ENCODE measurements at places on chromosomes 3 and 15. TPM values are rescaled to one million over a fixed set of nuclear protein-coding genes. Genes with fewer than 3 reads are reported as not detected.

Gene PSTPIP1
- 1.2 TPM for total RNA-seq

- H3K27me3 ChIP-seq, result no peaks in the 10 kb centered on the region
- H3K36me3 ChIP-seq, result no peaks in the 10 kb centered on the region
- H3K4me1 ChIP-seq, result peaks cover 11% of the 10 kb centered on the region
- no peak overlapping the region for H3K27ac ChIP-seq
Measured at GRCh38 chr3:98645039-98645438, 51.6 kb upstream of the CPOX start.

Gene SCN5A
- not detected for total RNA-seq

Gene PLXND1
- total RNA-seq, result 5.6 TPM

DNA sequence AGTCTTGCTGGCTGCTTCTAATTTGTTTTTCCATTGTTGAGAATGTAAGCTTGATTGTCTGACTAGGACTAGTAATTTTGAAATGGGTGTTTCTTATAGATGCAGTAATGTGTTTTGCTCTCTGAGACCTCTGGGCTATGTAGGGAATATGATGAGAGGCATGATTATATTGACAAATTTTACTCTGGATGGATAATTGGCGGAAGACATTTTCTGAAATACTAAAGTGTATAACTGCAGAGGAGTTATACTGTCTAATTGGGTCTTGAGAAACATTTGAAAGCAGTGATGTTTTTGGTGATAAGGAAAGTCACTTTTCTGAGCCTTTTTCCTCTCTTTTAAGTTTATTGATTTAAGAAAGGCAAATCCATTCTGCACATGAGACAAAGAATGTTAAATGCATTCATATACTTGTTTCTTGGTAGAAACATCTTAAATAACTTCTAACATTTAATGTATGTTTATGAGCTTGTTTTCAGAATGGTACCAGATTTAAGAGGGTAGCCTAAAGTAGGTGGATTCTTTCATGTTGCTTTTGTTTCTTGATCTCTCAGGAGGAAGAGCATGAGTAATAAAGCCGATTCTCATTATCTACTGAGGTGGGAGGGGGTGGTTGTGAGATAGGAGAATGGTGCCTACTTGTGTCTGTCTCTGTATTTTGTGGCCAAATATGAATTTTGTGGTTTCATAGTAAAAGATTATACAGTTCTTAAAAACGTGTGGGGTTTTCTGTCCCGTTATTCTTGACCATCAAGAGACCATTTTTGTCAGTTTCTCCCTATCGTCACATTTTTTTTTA lies 2.0 kb downstream of the ATP2C1 start:
- H3K4me3 ChIP-seq, result peak overlapping the region; percentile 83
- H3K27me3 ChIP-seq, result no peaks in the 10 kb centered on the region
- peak overlapping the region; percentile 98 for H3K27ac ChIP-seq
- no peak for DNase-seq
- H3K36me3 ChIP-seq, result no peaks in the 10 kb centered on the region

GRCh38 chr3:22117751-22118346 lies 366.8 kb upstream of the ZNF385D start:
- no peak overlapping the region for H3K27ac ChIP-seq
- no peaks in the 10 kb centered on the region for H3K27me3 ChIP-seq
- H3K4me1 ChIP-seq, result peaks cover 17% of the 10 kb centered on the region
- no peaks in the 10 kb centered on the region for H3K36me3 ChIP-seq
- H3K4me3 ChIP-seq, result no peak overlapping the region

GRCh38 chr15:52391069-52391468 lies 95.5 kb upstream of the MYO5C start:
- no peaks in the 10 kb centered on the region for H3K27me3 ChIP-seq
- peaks cover 6% of the 10 kb centered on the region for H3K4me1 ChIP-seq
- DNase-seq, result no peak

DNA sequence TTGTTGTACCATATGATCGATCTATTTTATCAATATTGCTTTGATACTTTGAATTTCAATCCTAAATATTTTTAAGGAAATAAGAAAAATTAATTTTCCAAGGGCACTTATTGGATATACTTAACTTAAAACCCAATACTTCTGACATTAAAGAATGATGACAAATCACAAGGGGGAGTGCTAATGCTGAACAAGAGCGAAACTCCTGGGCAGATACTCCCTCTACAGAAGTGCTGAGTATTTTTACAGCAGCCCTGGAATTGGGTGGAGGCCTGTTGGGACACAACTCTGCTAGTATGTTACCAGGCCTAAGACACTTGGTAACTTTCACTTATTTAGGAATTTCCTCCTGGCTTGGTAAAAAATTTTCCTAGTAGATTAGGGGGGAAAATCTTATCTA lies 46.2 kb downstream of the DENND6A start:
- peaks cover 74% of the 10 kb centered on the region for H3K36me3 ChIP-seq
- no peaks in the 10 kb centered on the region for H3K27me3 ChIP-seq
- peak overlapping the region; percentile 80 for H3K27ac ChIP-seq
- no peak overlapping the region for H3K4me3 ChIP-seq
- peak; percentile 36 for DNase-seq
- H3K4me1 ChIP-seq, result peaks cover 10% of the 10 kb centered on the region

DNA sequence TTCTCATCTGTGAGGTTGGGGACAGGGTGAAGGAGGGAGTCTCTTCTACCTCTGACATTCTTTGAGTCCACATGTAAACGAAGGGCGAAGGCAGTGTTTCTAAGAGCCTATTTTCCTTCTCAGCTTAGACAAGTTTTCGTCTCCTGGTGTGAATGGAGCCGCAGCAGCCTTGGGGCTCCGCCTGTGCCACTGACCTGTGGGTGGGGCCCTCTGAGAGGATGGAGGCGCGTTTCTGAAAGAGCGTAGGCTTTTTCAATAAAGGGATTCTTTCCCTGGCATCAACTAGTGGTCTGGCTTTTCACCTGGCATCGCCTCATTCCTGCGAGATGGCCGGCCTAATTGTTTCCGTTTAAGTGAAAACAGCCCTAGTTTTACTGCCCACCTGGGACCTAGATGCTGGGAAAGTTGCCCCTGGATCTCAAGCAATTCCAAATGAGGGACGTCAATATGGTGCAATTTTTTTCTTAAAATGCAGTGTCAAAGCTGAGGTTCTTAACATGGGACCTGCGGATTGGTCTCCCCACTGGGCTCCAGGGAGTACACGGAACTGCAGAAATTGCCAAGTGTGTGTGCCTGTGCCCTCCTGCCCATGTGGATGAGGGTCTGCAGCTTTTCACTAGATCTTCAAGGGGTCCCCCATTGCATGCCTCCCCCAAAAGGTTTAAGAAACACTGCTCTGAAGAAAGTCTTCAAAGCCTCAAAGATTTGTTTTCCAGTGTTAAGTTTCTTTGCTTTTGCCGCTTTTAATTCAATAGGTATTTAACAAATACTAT lies 958 bp downstream of the GLDN start:
- H3K4me3 ChIP-seq, result no peak overlapping the region
- no peak for DNase-seq
- no peaks in the 10 kb centered on the region for H3K27me3 ChIP-seq
- H3K27ac ChIP-seq, result no peak overlapping the region
- H3K4me1 ChIP-seq, result no peaks in the 10 kb centered on the region
- no peaks in the 10 kb centered on the region for H3K36me3 ChIP-seq

Gene CACNA2D2
- not detected for total RNA-seq

- H3K4me1 ChIP-seq, result peaks cover 5% of the 10 kb centered on the region
- DNase-seq, result peak; percentile 70
- no peaks in the 10 kb centered on the region for H3K27me3 ChIP-seq
- no peak overlapping the region for H3K4me3 ChIP-seq
Measured at GRCh38 chr15:33584797-33585196, 274.0 kb downstream of the RYR3 start.

DNA sequence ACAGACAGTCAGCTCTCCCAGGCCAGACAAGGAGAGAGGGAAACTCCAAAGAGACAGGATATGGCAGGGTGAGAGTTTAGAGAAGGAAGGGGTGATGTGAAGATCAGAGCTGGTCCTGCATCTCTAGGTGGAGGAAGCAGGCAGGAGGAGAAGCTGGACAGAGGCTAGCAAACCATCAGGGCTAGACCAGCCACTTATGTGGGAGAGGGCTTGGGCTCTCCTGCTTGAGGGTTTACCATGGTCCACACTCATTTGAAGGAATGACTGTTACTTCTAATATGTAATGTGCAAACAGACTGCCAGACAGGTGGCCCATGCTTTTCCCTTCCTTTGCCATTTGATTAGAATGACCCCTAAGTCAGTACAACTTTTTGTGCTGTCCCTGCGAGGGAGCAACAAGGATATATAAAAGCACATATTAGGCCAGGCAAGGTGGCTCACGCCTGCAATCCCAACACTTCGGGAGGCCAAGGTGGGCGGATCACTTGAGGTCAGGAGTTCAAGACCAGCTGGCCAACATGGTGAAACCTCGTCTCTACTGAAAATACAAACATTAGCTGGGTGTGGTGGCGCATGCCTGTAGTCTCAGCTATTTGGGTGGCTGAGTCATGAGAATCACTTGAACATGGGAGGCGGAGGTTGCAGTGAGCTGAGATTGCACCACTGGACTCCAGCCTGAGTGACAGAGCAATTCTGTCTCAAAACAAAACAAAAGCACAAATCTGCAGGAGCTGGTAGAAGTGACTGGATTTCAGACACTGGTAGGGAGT lies 41.0 kb upstream of the MANF start:
- peak overlapping the region; percentile 94 for H3K27ac ChIP-seq
- H3K27me3 ChIP-seq, result no peaks in the 10 kb centered on the region
- no peak overlapping the region for H3K4me3 ChIP-seq
- peaks cover 38% of the 10 kb centered on the region for H3K4me1 ChIP-seq
- no peaks in the 10 kb centered on the region for H3K36me3 ChIP-seq
- DNase-seq, result peak; percentile 83

DNA sequence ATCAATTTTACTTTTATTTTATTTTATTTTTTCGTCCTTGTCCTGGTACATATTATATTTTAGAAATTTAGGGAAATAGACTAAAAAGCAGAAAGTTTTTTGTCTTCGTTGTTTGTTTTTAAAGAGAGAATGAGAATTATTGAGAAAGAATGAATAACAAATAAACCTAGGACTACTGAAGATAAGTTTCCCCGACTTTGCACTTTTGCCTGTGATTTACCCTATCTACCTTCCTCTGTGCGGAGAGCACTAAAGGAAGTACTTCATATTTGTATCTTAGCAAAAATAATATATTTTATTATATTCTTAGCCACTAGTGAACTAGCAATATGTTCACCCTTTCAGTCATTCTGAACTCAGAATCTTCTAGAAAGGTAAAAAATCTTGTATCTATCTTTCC lies 60.6 kb downstream of the ECT2 start:
- peaks cover 26% of the 10 kb centered on the region for H3K36me3 ChIP-seq
- H3K27ac ChIP-seq, result no peak overlapping the region
- DNase-seq, result no peak
- H3K4me1 ChIP-seq, result no peaks in the 10 kb centered on the region
- H3K4me3 ChIP-seq, result no peak overlapping the region

DNA sequence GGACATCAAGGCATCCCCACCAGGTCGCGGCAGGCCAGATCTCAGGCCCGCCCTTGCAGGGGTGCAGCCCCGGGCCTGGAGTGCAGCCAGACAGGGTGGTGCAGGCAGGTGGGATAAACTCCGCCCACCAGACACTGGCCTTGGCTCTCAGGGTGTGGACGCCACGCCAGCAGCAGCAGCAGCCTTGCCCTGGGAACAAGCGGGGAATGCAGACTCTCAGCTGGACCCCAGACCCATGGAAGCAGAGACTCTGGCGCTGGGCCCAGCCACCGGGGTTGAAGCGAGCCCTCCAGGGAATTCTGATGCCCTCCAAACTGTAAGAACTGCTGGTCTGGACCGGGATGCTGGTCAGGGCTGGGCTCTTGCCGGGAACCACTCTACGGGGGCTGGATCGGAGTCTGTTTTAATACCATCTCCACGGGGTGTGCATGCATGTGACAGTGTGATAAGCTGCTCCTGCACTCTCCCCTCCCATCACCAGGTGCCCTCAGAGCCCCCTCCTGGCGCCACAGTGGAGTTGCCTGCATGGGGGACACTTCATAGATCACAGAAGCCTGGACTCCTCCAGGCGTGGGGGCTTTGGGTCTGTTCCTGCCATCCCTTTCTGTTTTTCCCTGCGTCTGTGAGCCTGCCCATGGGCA lies 142.7 kb downstream of the NSMCE3 start:
- DNase-seq, result no peak
- H3K27ac ChIP-seq, result no peak overlapping the region
- H3K4me1 ChIP-seq, result no peaks in the 10 kb centered on the region
- H3K4me3 ChIP-seq, result no peak overlapping the region
- no peaks in the 10 kb centered on the region for H3K36me3 ChIP-seq

Gene GAP43
- not detected for total RNA-seq

DNA sequence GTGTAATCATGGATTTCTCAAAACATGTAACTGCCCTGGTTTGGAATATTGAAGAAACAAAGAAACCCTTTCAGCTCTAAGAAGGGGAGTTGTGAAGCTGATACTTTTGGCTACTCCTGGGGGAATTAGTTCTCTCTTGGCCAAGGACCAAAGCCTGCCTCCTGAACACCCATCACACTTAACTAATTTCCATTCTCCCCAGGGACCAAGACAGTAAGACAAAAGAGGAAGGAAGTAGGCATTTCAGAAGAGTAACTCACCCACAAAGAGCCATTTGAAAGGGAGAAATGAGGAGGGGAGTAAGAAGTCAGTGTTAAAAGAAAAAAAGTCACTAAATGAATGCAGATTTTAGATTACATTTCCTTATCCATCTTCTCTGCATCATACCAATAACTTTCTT lies 328.0 kb upstream of the SOX2 start:
- no peaks in the 10 kb centered on the region for H3K27me3 ChIP-seq
- no peak for DNase-seq
- no peaks in the 10 kb centered on the region for H3K4me1 ChIP-seq

Gene CYP8B1
- not detected for total RNA-seq

Gene GCSAM
- 0.29 TPM for total RNA-seq

GRCh38 chr3:31743331-31744089 lies 210.8 kb downstream of the STT3B start:
- no peak for DNase-seq
- H3K27ac ChIP-seq, result no peak overlapping the region
- no peaks in the 10 kb centered on the region for H3K27me3 ChIP-seq
- H3K4me3 ChIP-seq, result no peak overlapping the region

Gene PLA1A
- not detected for total RNA-seq

Gene ZDHHC19
- total RNA-seq, result not detected

DNA sequence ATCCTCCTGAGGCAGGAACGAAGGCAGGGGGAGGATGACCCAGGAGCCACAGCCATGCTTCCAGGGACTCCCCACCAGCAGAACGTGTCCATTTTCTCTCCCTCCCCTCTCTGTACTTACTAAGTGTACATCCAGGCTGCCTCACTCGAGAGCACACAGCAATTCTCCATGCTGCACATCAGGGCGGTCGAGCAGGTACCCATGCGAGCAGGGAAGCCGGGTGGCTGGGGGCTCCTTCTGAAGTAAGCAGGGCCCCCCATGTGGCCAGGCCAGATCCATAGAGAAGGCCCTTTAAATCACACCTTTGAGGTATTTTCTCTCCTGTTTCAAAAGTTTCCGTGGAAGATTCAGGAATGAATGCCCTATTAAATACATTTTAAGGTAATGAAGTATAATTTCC lies 41.2 kb upstream of the SLC6A11 start:
- H3K27ac ChIP-seq, result no peak overlapping the region
- H3K27me3 ChIP-seq, result no peaks in the 10 kb centered on the region
- no peak for DNase-seq
- H3K4me3 ChIP-seq, result no peak overlapping the region
- no peaks in the 10 kb centered on the region for H3K36me3 ChIP-seq
